ENCODE measurements at places on chromosomes 7 and 10.
A peak's percentile ranks its signal among the peaks of the same experiment; 100 is the strongest.

DNA sequence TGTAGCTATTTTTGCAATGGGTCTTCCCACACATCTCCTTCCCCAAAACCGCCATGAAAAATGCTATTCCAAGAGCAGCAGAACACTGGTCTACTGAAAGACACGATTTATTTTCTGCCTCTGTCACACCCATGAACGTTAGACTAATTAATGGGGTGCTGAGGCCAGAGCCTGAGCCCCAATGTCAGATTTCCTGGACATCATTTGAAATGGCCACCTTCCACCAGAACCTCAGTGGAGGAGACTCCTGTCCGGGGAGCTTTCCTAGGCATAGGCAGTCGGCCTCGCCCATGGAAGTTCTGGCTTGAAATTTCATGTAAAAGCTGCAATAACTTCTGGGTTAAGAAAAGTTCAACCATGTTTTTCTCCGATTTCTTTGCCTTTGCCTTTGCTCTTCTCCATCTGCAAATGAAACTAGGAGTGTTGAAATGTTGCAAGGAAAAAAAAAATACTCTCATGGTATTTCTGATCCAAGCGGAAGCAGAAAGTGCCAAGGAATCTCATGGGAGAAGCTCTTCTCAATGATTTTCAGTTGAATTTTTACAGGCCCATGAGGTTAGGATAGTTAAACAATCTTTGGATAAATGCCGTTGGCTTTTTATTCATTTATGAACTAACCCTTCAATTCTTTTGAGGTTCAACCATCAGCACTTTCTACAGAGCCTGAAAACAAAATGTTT, 570.8 kb upstream of the MGMT start:
- no peak for DNase-seq

- DNase-seq, result no peak
Observed at GRCh38 chr10:31678139-31678536, 250.5 kb downstream of the ARHGAP12 start.

- DNase-seq, result peak; percentile 80
Observed at GRCh38 chr10:97042716-97043562, 142.8 kb downstream of the SLIT1 start.

DNA sequence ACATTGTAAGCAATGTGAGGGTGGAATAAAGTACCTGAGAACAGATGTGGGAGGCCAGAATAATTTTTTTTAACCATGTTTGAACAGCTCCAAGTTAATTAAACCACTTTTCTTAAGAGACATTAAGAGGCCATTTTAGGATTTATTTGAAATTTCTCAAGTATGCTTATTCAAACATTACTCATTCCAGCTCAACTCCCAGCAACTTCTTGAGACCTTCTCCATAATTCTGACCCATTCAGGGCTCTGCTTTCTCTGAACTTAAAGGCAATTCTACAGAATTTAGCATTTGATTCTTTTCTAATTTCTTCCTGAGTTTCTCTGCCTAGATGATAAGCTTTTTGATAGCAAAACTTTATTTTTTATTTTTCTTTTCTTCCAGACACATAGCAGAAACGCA, 314.5 kb downstream of the CAMK1D start:
- no peak for DNase-seq

DNA sequence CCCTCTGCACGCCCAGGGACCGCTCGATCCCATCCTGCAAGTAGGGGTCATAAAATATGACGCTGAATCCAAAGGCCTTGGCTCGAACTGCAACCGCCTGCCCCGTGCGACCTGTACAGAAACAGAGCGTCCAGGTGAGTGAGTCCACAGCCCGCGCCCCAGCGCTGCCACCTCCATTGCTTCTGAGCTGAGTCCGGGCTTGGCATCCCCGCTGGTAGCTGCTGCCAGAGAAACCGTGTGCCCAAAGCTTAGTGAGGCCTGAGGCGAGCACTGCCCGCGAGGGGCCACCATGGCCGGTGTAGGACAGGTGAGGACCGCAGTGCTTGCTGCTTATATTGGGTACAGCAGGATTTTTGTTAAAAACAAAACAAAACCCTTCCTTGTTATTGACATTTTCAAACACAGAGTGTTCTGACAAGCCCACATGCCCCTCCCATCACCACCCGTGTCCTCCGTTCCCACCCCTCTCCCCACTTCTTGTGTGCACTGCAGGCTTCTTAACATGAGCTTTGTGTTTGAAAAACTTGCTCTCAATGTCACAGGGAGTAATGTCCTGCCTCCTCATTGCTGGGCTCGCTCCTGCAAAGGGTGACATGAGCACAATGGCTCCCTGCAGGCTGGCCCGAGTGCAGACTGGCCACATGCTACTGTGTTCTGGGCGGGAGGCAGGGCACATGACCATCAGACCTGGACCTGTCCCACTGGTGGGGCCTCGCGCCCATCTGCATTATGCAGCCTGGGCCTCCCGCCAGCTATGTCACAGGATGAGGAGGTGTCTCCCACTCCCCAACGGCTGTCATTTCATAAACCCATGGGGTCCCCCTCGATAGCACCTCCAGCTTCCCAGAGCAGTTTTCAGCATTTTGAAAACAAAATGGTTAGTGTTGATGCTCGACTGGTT, 52.9 kb downstream of the ZRANB1 start:
- DNase-seq, result peak; percentile 38

GRCh38 chr10:91610444-91610843, 22.4 kb downstream of the PPP1R3C start:
- no peak for DNase-seq

GRCh38 chr10:2881720-2882620, 185.4 kb upstream of the PFKP start:
- no peak for DNase-seq

- no peak for DNase-seq
Observed at GRCh38 chr10:87729940-87730339, 70.3 kb downstream of the PAPSS2 start.

GRCh38 chr10:112383325-112383724, 9.4 kb downstream of the ACSL5 start:
- no peak for DNase-seq

All from osteoblast (primary cell).